ENCODE measurements at places on chromosomes 12 and 14.

DNA sequence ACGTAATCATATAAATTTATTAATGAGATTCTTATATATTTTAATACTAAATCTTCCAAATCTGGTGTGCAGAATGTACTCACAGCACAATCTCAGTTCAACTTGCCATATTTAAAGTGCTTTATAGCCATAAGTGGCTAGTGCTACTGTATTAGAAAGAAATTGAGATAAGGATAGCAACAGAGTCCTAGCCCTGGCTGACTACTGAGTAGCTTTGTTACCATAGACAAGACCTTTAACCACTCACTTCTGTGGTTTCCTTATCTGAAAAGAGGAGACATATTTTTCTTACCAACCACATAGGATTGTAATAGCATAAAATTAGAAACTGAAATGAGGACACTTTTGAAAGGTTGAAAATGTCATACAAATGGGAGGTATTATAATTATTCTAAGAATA is 2.0 kb upstream of the CHURC1 start:
- DNase-seq, result no peak

DNA sequence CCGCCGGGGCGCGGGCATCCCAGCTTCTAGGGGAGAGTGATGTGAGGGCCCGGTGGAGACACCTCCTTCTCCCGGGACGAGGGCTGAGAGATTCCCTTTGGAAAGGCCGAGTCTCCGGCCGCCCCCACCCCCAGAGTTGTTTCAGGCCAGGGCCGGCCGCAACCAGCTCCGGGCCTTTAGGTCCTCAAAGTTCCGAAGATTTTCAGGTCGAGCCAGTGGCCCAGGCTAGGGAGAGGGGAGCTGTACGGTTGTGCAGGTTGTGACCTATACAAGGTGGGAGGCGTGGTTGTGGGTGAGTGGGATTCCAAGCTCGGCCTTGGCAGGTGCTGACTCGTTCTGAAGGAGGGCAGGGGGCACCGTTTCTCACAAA is 18.4 kb upstream of the ANKRD33 start:
- DNase-seq, result no peak

DNA sequence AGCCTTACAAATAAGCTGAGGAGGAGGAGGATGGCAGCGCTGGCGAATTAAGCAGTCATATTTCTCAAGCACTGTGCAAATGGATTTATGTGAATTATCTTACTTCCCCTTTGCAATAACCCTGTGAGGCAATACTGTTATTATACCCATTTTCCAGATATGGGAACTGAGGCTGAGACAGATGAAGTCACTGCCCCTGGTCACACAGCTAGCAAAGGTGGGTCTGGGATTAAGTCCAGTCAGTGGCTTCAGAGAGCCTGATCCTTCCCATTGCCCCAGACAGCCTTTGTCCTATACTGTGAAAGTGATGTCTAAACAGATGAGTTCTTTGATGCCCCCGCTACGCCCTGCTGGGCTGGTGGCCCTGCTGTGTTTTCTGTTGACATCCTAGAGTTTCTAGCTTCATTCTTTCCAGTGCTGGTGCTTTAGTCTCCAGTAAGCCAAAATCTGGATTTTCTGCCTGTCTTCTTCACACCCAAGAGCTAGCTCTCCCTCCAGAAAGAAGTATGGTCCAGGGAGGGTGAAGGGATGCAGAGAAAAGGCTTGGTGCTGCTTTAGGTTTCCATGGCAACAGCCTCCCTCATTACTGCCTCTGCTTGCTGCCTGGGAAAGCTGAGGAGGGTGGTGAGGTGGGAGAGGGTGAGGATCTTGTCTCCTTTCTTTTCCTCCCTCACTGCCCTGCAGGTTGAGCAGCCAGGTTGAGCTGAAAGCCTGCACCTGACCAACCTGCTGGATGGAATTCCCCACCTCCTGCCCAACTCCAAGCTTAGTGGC is 30.7 kb downstream of the TMEM63C start:
- no peak for DNase-seq

DNA sequence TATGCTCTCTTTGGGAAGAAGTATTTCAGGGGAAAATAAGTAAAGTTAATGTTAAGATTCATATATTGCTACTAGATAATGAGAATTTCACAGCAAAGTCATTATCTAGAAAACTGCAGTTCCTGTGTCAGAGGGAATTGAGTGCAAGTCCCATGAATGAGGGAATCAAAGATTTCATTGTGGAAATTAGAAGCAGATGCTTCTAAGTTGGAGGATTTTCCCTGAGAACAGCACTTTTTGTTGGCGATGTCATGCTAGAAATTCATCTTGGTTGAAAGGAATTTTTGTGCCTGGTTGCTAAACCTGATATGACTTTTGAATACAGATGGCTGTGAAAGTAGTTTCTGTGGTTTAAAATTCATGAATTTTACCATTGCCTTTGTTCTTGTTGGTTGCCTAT is 25.6 kb downstream of the FRMD6 start:
- no peak for DNase-seq

DNA sequence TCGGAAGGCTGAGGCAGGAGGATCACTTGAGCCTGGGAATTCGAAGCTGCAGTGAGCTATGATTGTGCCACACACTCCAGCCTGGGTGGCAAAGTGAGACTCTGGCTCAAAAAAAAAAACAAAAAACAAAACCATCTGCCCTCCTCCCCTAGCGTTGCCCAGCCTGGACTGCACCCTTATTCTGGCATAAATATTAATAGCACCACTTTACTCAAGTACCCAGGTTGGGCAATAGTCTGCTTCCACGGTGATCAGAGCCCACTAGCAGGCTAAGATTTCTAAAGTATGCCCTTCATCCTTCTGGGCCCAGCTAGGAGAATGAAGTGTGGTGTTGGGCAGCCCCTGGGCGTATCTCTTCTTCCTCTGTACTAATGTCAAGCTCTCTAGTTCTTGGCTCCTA is 33.3 kb downstream of the KCTD10 start:
- DNase-seq, result no peak
